ENCODE measurements at places on chromosomes 2 and 18.

DNA sequence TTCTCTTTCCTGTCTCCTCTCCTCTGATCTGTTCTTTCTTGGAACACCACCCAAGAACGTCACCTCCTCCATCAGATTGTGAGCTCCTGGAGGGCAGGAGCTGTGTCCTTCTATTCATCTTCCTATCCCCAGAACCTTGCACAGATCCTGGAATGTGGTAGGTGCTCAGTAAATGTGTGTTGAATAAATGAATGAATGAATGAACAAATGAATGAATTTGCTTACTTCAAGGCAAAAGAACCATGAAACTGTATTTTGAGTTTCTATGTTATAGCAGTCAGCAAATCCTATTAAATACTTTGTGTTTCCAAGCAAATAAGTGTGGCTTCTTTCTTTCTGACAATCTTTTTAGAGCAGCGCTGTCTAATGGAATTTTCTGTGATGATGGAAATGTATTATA, 14.8 kb downstream of the FABP1 start:
- no peak for DNase-seq

- DNase-seq, result no peak
Observed at GRCh38 chr18:49285627-49286026, 174.8 kb downstream of the DYM start.

- no peak for DNase-seq
Observed at GRCh38 chr2:31012406-31012805, 125.8 kb downstream of the GALNT14 start.

GRCh38 chr18:75507636-75508035, 80.1 kb upstream of the SMIM21 start:
- no peak for DNase-seq

DNA sequence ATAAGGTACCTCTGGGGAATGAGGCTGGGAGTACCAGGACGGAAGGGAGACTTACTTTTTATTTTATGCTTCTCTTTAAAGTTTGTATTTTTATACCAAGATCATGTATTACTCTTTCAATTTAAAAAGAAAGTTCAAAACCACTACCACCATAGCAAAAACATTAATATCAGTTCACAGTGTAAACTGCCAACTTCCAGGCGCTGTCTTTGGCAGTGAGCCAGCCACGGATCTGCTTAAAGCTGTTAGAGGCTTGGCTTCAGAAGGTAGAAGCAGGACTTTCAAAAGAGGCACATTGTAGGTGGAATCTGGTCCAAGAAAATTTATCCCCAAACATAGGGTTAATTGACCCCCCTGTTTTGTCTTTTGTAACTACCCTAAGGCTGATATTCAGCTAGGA, 74.8 kb downstream of the B3GNT2 start:
- no peak for DNase-seq

DNA sequence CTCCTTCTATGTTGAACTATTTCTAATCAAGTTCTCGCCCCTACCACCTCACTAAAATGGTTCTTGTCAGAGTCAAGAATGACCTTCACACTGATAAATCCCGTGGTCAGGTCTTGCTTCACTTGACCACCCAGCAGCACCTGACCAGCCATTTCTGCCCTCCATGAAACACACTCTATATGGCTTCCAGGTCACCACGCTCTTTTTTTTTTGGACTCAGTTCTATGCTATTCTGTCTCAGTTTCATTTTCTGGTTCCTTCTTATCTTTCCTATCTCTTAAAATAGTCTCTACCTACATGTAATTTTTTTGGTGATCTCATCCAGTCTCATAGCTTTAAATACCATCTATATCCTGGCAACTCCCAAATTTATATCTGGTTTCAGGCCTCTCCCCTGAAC, 11.4 kb downstream of the EIF2AK3 start:
- peak; percentile 28 for DNase-seq

DNA sequence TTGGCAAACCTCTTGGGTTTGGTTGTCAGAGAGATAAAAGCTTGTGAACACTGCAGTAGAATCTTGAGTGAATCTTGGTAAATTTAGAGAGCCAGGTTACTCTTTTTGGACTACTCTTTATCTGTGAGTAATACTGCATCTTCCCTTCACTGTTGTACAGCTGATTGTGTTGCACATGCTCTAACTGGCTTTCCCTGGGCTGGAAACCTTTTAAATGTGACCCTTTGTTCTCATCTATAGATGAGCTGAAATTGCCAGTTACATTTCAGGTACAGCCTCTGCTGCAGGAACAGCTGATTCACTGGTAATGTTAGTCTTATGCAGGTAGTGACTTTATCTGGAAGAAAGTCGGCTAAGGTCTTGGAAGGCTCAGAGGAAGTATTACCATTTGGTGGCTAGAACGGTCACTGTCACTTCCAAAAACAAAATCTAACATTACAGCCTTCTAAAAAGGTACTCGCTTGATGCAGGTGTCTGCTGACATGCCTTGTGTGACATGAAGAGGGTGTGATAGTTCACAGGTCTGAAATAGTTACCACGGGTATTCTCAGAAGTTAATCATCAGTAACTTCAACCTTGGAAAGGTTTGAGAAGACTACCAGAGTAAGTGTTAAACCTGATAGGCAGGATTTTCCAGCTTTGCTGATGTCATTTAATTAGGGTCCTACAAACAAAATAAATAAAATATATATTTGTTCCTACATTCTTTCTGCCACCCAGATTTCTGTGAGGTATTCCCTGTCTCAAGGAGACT, 851.1 kb downstream of the SLC4A3 start:
- DNase-seq, result no peak

DNA sequence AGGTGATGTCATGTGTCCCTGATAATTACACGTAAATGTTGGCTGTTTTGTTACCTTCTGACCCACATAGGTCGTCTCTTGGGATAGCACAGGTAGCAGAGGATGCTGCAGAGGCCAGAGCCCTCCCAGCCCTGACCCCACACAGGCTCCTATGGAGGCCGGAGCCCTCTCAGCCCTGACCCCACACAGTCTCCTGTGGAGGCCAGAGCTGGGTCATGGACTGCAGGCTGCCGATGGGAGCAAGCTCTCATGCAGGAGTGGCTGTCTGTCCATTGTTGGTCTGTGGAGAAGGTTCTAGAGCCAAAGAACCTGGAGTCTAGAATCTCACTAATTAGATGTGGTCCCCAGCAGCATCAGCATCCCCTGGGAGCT, 155.5 kb downstream of the LDLRAD4 start:
- DNase-seq, result no peak

- DNase-seq, result no peak
Observed at GRCh38 chr18:23495723-23496440, 7.4 kb upstream of the RMC1 start.

DNA sequence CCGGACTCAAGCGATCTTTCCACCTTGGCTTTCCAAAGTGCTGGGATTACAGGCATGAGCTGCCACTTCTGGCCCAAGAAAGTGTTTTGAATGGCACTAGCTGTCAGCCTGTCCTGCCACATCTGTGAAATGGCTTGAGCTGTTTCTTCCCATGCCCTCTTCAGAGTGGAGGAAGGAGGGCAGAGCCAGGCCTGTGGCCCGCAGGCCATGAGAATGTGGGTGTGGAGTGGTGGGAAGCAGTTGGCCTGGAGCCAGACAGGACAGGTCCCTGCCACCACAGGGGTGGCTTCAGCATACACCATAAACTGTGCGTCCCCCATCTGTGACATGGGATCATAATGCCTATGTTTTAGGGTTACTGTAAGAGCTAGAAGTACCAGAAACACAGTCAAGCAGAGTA, 6.5 kb downstream of the SLC66A3 start:
- no peak for DNase-seq

- DNase-seq, result no peak
Observed at GRCh38 chr18:79693561-79694205, 14.1 kb downstream of the CTDP1 start.

- DNase-seq, result no peak
Observed at GRCh38 chr18:36623681-36624190, 205.1 kb downstream of the TPGS2 start.

- no peak for DNase-seq
Observed at GRCh38 chr18:10040287-10041011, 126.6 kb downstream of the VAPA start.

Measured in GM10248 (cell line).